ENCODE measurements at places on chromosomes 5 and 9.
A peak's percentile ranks its signal among the peaks of the same experiment; 100 is the strongest.

DNA sequence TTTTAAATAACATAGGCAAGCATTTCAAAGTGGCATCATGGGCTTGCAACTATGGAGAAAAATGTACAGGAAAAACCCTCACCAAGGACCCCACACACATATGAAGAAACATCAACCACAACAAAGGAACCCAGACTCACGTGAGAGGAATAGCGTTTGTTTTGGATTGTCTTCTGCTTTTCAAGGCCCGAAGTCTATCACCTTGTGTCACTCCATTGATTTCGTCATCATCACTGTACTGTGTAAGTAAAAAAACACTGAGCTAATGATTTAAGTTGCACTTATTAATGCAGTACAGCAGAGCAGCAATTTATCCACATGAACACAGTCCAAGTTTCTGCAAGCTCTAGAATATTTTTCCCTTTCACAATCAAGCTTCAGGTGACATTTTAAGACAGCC is 72.4 kb downstream of the HABP4 start:
- DNase-seq = no peak

DNA sequence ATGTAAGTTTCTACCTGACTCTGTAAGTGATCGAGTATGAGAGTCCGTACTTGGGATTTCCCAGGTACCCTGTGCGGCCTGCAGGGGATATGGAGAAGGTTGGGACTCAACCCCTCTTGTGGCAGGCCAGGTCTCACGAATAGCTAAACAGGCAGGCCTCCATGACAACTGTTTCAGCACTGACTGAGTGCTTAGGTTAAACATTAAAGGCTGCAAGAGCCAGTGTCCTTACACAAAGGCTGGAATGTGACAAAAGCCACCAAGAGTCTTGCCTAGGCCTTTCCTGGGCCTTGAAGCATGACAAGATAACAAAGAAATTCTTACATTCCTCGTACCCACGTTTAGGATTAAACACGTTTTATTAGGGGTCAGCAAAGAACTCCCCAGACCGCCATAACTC is 58.6 kb downstream of the THBS4 start:
- DNase-seq = peak; percentile 7

GRCh38 chr5:177291735-177292134 is 11.8 kb downstream of the RAB24 start:
- no peak for DNase-seq

GRCh38 chr9:87603854-87604490 is 106.3 kb downstream of the DAPK1 start:
- no peak for DNase-seq

- DNase-seq = no peak
Observed at GRCh38 chr5:141127305-141127704, 5.7 kb downstream of the PCDHB4 start.

DNA sequence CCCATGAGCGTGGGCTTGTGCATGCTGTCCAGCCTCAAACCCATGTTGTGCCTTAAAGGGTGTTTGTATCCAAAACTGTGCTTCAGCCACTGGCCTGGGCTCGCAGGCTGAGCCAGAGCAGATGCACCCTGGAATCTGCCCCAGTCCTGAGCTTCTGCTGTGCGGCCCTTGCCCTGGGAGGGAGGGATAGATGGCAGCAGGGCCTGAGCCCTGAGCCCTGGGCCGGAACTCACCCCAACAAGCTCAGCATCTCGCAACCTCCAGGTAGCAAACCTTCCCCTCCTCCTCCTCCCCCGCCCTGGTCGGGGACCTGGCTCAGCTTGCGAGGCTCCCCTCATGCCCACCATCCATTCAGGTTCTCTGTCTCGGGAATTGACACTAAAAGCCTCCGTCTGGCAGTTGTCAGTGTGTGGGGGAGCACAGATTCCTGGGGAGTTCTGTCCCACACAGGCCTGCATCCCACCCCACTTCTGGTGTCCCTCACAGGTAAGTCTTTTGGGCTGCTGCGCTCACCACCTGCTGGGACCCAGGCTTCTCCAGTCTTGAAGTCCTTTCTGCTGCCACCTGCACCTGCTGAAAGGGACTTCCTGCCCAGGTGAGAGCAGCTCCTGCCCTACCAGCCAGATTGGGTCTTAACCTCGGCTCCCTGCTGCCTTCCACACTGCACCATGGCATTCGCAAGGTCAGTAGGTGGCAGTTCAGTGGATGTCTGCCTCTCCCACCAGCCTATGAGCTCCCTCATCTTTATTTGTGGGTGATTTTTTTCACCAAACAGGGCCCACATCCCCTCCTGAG is 55.2 kb upstream of the OLFM1 start:
- DNase-seq = peak; percentile 63

- DNase-seq = no peak
Observed at GRCh38 chr5:175195698-175196656, 248.0 kb downstream of the DRD1 start.

- no peak for DNase-seq
Observed at GRCh38 chr5:25056836-25057235, 412.1 kb upstream of the CDH10 start.

DNA sequence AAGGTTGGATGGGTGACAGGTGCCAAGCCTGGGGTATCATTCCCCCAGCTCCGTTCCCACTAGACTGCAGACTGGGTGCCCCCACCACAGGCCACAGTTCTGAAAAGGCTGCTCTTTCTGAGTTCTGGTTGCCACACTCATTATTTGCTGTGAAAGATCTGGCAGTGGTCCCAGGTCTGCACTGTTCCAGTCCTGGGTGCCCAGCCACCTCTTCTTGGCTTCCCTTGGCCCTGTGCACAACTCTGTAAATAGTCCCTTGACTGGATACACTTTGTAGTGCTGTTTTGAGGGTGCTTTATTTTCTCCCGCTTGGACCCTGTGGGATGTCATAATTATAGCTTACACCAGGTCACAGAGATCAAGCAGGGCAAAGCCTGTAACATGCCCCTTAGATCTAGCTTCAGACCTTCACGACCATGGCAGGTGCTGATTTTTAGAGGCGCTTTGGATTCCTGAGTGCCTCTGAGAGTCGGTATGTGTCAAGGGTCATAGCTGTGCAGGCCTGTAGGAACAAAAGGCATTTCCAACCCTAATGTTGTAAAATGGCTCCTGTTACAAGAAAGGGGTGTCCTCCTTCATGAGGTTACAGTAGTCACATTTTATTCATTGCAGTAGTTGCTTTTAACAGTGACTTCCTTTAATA is 344.9 kb downstream of the ICE1 start:
- no peak for DNase-seq
